ENCODE measurements at places on chromosomes 7 and 10.

DNA sequence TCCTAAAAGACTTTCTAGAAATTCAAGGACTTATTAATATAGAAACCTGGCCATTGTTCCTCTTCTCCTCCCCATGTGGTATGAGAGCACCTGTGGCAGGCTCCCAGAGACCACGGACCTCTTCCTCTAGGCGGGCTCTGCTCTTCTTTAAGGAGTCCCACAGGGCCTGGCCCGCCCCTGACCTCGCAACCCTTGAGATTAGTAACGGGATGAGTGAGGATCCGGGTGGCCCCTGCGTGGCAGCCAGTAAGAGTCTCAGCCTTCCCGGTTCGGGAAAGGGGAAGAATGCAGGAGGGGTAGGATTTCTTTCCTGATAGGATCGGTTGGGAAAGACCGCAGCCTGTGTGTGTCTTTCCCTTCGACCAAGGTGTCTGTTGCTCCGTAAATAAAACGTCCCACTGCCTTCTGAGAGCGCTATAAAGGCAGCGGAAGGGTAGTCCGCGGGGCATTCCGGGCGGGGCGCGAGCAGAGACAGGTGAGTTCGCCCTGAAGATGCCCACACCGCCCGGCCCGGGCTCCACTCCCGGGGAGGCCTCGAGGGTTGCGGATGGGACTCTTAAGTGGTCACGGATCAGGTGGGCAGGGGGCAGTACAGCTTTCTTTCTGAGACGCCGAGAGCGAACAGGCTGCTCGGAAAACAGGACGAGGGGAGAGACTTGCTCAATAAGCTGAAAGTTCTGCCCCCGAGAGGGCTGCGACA is at the start of gene SLC26A4:
TSS of gene SLC26A4 (plus strand) at position 448 of the 700 bp plus-strand sequence. CDS start 814 bp downstream, outside the sequence.
- H3K4me1 ChIP-seq = peaks cover 5% of the 10 kb centered on the region
- H3K27me3 ChIP-seq = peaks cover 25% of the 10 kb centered on the region

DNA sequence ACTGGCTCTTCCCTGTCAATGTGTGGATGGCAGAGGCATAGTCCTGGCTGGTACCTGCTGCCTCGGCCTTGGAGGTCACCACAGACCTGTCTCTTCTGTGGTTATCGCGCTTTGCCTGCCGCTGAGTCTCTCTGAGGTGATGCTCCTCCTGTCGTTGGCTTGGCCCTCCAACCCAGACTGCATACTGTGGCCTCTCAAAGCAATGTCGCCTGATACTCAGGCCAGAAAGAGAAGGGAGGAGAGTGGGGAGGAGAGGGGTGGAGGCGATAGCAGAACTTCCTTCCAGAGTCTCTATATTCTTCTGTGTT is 133.2 kb upstream of the KCNMA1 start:
- no peak overlapping the region for H3K4me3 ChIP-seq
- peaks cover 9% of the 10 kb centered on the region for H3K4me1 ChIP-seq
- no peak for DNase-seq
- H3K27me3 ChIP-seq = no peaks in the 10 kb centered on the region
- no peak overlapping the region for H3K27ac ChIP-seq

- DNase-seq = no peak
- H3K36me3 ChIP-seq = no peaks in the 10 kb centered on the region
- H3K27me3 ChIP-seq = peaks cover 3% of the 10 kb centered on the region
Observed at GRCh38 chr7:47226696-47227095, 355.2 kb downstream of the TNS3 start.

DNA sequence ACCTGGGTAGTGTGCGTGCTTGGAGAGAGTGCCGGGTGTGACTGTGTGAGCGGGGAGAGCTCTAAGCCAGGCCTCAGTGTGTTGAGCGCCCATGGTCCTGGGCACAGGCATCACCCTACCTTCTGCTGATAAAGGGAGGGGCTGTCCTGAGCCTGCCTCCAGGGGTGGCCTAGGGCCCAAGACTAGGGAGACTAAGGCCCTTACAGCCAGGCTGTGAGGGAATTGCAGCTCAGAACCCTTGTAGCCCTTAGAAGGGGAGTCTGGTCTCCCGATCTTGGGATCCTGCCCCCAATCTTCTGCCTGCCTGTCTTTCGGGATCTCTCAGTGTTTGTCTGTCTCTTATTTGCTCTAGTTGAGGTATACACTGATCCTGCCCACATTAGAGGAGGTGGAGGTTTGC is 41.2 kb downstream of the PAX2 start:
- no peak overlapping the region for H3K4me3 ChIP-seq
- H3K36me3 ChIP-seq = no peaks in the 10 kb centered on the region
- no peaks in the 10 kb centered on the region for H3K4me1 ChIP-seq
- peaks cover 60% of the 10 kb centered on the region for H3K27me3 ChIP-seq

- DNase-seq = peak; percentile 60
- no peaks in the 10 kb centered on the region for H3K36me3 ChIP-seq
- no peak overlapping the region for H3K27ac ChIP-seq
- H3K4me3 ChIP-seq = no peak overlapping the region
Observed at GRCh38 chr10:11602919-11603523, 8.4 kb downstream of the USP6NL start.

DNA sequence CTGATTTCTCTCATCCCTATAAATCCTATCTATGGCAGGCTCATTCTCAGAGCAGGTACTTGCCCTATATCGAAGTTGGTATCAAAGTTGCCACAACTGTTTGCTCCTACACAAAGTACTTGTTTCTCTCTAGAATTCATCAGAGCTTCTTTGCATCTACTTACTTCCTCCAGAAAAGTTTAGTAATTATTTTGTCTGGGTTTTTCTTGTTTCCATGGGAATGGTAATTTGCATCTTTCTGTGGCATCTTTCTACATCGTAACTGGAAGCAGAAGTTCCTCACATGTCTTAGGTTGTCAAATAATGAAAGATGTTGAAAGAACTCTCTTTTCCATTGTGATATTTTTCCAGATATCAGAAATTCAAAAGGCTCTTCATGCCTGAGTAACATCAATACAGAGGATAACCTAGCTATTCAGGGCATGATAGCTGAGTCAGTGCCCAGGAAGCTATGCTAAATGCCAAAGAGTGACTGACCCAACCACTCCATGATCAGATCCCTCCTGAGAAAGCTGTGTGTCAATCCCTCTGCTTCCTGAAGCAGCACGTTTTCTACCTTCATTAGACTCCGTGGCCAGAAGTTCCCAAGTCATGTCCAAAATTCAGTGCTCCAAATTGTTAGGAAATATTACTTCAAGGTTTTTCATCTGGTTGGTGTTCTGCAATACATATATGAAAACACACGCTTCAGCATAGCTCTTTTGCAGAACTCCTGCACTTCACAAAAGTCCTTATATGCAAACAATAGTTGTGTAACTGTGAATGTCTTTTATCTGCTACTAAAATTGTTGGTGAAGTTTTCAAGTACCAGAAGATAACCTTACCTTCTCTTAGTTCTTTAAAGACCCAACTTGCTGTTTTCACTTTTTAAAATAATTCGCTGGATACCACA is 216.5 kb downstream of the VTI1A start:
- no peak overlapping the region for H3K27ac ChIP-seq
- H3K27me3 ChIP-seq = no peaks in the 10 kb centered on the region

- H3K36me3 ChIP-seq = no peaks in the 10 kb centered on the region
- 0 out of 2 replicates have a peak overlapping the region, but pooled peaks have one; percentile 3 for H3K27ac ChIP-seq
- peak; percentile 91 for DNase-seq
- H3K4me3 ChIP-seq = no peak overlapping the region
- H3K27me3 ChIP-seq = no peaks in the 10 kb centered on the region
- peaks cover 8% of the 10 kb centered on the region for H3K4me1 ChIP-seq
Observed at GRCh38 chr10:4678023-4678950, 147.7 kb upstream of the AKR1E2 start.

GRCh38 chr7:886626-887487 is 10.5 kb downstream of the GET4 start:
- H3K27me3 ChIP-seq = no peaks in the 10 kb centered on the region
- no peak overlapping the region for H3K4me3 ChIP-seq
- no peak overlapping the region for H3K27ac ChIP-seq
- no peaks in the 10 kb centered on the region for H3K4me1 ChIP-seq

DNA sequence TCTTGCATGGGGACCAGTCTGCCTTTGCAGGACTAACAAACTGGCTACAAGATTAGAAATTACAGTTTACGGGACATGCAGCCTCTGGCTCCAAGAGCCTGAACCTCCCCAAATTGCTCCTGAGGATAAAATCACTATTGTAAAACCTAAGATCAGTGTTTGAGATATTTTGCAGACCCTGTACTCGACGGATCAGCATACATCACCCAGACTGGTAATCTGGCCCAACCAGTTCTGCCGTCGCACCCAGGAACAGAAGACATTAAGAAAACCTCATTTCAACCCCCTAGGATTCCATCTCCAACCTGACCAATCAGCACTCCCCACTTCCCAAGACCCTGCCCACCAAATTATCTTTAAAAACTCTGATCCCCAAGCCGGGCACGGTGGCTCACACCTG is 27.1 kb upstream of the DNMBP start:
- no peak for DNase-seq
- H3K4me3 ChIP-seq = no peak overlapping the region
- no peaks in the 10 kb centered on the region for H3K36me3 ChIP-seq
- no peaks in the 10 kb centered on the region for H3K27me3 ChIP-seq
- no peak overlapping the region for H3K27ac ChIP-seq
- H3K4me1 ChIP-seq = no peaks in the 10 kb centered on the region

GRCh38 chr7:154984601-154985188 is 18.2 kb downstream of the PAXIP1 start:
- no peaks in the 10 kb centered on the region for H3K27me3 ChIP-seq
- no peaks in the 10 kb centered on the region for H3K4me1 ChIP-seq
- no peak overlapping the region for H3K27ac ChIP-seq
- no peak for DNase-seq

GRCh38 chr7:74030861-74031260 is 2.9 kb downstream of the ELN start:
- DNase-seq = no peak
- H3K4me1 ChIP-seq = peaks cover 34% of the 10 kb centered on the region
- no peaks in the 10 kb centered on the region for H3K27me3 ChIP-seq

- H3K27me3 ChIP-seq = no peaks in the 10 kb centered on the region
- peaks cover 6% of the 10 kb centered on the region for H3K4me1 ChIP-seq
- peak; percentile 83 for DNase-seq
- peak overlapping the region; percentile 30 for H3K27ac ChIP-seq
- no peak overlapping the region for H3K4me3 ChIP-seq
- no peaks in the 10 kb centered on the region for H3K36me3 ChIP-seq
Observed at GRCh38 chr10:46033602-46034011, 3.2 kb upstream of the NCOA4 start.

DNA sequence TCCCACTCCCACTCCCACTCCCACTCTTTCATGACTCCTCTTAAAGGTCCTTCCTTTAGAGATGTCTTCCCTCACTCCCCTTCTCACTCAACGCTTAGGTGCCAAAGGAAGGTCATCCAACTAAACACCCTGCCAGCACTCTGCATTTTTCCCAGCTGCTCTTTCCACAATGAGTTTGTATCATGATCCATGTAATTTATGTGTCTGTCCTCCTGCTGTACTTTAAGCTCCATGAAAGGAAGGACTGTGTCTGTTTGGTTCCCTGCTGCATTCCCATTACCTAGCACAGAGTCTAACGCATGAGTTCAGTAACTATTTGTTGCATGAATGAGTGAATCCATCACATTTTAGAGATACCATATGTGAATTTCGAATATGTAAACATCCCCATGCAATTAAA is 252.7 kb downstream of the KIF20B start:
- H3K27me3 ChIP-seq = no peaks in the 10 kb centered on the region
- no peaks in the 10 kb centered on the region for H3K4me1 ChIP-seq
- no peak overlapping the region for H3K27ac ChIP-seq
- H3K36me3 ChIP-seq = no peaks in the 10 kb centered on the region
- H3K4me3 ChIP-seq = no peak overlapping the region
- no peak for DNase-seq

- no peak overlapping the region for H3K27ac ChIP-seq
- no peak overlapping the region for H3K4me3 ChIP-seq
- H3K27me3 ChIP-seq = no peaks in the 10 kb centered on the region
- no peaks in the 10 kb centered on the region for H3K4me1 ChIP-seq
- no peaks in the 10 kb centered on the region for H3K36me3 ChIP-seq
Observed at GRCh38 chr7:132290021-132290420, 286.2 kb downstream of the PLXNA4 start.

- H3K4me1 ChIP-seq = peaks cover 2% of the 10 kb centered on the region
- H3K27me3 ChIP-seq = no peaks in the 10 kb centered on the region
- H3K36me3 ChIP-seq = peaks cover 65% of the 10 kb centered on the region
- no peak overlapping the region for H3K4me3 ChIP-seq
- no peak for DNase-seq
Observed at GRCh38 chr10:97748116-97748515, 11.2 kb downstream of the ZFYVE27 start.

DNA sequence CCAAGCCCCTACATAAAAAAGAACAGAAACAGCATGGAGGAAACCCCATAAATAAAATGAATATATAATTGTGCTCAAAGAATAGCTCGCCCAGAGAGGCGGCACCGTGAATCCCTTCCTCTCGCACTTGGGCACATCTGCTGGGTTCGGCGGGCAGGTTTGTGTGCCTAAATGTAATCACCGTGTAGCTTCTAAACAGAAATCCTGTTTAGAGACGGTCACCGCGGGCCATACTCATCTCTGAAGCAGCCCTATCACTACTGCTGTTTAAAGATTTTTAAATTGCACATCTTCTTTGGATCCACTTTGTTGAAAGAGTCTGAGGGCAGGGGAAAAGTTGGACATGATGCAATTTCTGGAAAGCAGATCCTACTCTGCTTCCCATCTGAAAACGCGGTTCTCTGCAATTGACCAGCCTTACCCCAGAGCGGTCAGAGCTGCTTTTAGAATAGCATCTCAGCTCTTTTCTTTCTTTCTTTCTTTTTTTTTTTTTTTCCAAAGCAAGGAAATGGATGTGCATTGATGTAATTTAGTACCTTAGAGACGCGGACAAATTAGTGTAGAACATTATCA is 6.4 kb downstream of the DRGX start:
- H3K4me3 ChIP-seq = no peak overlapping the region
- H3K27me3 ChIP-seq = peaks cover 32% of the 10 kb centered on the region
- DNase-seq = no peak
- H3K27ac ChIP-seq = no peak overlapping the region

DNA sequence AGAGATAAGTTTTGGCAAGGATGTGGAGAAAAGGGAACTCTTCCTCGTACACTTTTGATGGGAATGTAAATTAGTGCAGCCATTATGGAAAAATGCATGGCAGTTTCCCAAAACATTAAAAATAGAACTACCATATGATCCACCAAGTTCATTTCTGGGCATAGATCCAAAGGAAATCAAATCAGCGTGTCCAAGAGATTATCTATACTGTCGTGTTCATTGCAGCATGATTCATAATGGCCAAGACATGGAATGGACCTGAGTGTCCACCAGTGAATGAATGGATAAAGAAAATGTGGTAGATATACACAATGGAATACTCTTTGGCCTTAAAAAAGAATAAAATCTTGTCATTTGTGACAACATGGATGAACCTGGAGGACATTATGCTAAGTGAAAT is 70.3 kb upstream of the RSU1 start:
- no peaks in the 10 kb centered on the region for H3K4me1 ChIP-seq
- peak; percentile 93 for DNase-seq
- H3K4me3 ChIP-seq = no peak overlapping the region
- H3K27me3 ChIP-seq = no peaks in the 10 kb centered on the region
- H3K36me3 ChIP-seq = no peaks in the 10 kb centered on the region

GRCh38 chr7:98289333-98289875 is 7.9 kb downstream of the BRI3 start:
- H3K4me3 ChIP-seq = no peak overlapping the region
- no peak overlapping the region for H3K27ac ChIP-seq
- peaks cover 54% of the 10 kb centered on the region for H3K36me3 ChIP-seq

All from IMR-90 (cell line).